Stimulated activated CD8-positive, alpha-beta memory T cell treated with anti-CD3 and anti-CD28 coated beads, Interleukin-7, amount 100 ng/mL, for 1 hour (primary cell): ENCODE measurements at places on chromosomes 3 and 15.

GRCh38 chr3:170355738-170356595 lies 1.5 kb upstream of the SKIL start:
- DNase-seq = peak; percentile 2

DNA sequence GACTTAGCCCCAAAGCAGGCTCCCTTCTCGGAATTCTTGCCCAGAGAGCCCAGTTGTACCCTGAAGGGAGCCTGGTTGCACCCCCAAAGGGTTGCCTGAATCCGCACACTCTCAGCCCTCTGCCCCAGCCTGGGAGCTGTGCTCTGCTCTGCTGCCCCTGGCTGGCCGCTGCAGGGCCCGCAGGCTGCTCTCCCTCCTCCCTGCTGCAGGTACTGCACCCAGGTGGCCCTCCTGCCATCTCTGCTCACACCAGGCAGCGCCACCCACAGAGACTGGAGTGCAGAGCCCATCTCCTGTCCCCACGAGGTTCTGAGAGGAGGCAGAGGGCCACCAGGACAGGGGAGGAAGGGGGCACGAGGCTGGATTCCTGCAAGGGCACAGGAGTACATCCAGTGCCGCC lies 134.2 kb upstream of the NSMCE3 start:
- no peak for DNase-seq

DNA sequence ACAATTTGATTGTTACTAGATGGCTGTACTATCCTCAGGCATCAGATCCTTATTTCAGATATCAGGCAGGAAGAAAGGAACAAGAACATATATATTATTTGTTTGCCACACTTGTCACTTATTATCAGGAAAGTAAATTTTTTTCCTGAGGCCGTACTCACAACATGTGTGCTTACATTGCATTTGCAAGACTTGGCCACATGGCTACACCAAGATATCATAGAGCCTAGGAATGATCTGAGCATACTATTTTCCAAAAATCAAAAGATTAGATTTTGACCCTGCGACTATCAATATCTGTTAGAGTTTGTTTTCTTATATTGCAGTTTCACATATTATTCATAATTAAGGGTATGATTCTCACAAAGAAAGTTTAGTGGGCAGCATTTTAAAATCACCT lies 426.2 kb upstream of the BCHE start:
- no peak for DNase-seq

- DNase-seq = no peak
These were observed 111.9 kb downstream of the NR1I2 start for GRCh38 chr3:119893769-119894168.

DNA sequence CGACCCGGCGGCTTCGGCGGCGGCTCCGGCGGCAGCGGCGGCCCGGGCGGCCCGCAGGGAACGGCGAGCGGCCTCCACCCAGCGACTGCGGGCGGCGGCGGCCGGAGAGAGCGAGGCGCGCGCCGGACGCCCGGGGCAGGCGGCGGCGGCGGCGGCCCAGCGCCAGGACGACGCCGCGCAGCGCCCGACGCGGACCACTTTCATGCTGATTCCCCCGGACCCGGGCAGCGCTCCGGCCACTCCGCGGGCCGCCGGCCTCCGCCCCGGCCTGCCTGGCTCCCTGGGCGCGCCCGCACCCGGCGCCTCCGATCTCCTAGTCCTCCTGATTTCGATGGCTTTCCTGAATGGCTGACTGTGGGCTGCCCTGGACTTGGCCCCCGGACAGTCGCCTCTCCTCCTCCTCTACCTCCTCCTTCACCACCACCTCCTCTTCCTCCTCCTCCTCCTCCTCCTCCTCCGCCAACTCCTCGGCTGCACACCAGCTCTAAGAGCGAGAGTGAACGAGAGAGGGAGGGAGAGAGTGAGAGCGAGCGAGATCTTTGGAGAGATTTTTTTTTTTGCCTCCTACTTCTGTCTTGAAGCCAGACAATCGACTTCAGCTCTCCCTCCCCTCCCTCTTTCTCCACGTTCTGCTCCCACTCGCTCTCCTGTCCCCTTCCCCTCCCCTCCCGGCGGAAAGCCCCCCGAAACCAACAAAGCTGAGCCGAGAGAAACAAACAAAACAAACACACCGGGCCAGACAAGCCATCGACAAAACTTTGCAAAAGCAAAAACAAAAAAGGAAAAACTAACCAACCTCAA lies 844 bp downstream of the NR2F2 start:
- DNase-seq = no peak

GRCh38 chr15:44666210-44667038 lies 3.0 kb upstream of the SPG11 start:
- DNase-seq = no peak

DNA sequence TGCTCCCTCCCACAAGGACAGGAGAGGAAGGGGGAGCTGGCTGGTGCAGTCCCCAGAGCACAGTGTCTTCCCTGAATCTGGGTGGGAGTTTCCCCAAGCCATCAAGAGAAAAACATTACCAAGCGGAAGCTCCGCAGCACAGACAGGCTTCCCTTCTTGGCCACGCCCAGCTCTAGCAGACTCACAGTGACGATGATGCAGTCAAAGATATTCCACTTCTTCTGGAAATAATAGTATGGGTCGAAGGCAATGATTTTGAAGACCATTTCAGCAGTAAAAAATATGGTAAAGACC lies 76.7 kb downstream of the SCN10A start:
- no peak for DNase-seq

GRCh38 chr3:7728566-7729519 lies 772.8 kb upstream of the LMCD1 start:
- DNase-seq = no peak

DNA sequence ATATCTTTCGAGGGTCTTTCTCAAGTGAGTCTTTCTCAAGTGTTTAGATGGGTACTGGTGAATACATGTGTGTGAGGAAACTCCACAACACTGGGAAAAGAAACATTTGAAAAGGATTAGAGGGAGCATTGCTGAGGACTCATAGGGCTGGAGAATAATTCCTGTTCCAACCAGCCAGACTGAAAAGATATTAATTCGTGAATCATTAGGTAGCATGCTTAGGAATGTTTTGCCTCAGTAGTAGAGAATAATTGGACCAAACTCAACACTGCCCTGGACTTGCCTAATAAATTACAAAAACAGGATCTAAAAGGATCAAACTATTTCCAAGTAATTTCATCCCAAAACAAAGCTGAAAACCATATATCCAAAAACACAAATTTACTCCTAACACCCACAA lies 17.3 kb downstream of the PP2D1 start:
- DNase-seq = no peak

DNA sequence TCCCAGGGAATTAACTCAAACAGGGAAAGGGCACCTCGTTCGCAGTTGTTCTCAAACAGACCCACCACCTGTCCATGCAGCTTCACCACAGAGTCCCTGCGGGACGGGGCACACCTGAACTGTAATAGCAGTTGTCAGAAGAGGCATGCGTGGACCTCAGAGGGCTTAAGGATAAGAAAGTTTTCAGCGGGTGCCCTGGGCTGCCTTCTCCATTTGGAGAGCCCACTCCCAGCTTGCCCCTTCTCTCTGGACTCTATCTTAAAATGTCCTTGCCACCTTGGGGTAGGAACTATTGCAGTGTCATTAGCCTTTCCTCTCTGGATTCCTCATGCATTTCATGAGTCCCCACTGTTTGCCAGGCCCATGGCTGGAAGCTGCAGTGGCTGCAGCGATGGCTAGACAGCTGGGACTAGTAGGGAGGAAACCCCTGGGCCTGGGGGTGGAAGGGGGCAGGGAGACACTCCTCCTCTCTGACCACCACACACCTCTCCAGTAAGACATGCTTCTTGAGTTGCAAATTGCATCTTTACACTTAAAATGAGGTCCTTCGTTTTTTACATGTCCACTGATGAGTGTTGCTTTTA lies 33.5 kb downstream of the PDIA5 start:
- no peak for DNase-seq

DNA sequence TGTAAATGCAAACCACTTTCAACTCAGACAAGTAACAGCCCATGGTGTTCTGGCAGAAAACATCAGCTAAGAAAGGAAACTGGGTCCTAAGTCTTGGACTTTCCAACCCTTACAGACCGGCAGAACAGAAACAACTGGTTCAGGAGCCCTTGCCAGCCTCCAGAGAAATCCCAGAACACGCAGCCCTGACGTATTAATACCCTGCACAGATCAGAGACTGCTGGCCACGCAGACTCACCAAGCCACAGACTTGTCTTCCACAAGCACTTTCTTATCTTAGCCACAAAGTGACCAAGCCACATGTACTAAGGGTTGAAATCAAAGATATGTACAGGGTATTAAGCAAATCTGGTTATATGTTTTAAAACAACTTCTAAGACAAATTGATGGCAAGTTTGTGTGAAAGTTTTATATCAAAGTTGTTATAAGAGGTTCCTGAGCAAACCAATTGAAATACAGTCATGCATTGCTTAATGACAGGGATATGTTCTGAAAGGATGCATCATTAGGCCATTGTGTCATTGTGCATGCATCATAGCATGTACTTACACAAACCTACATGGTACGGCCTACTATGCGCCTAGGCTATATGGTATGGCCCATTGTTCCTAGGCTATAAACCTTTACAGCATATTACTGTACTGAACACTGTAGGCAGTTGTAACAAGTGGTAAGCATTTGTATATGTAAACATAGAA lies 36.8 kb downstream of the BTD start:
- no peak for DNase-seq

GRCh38 chr3:29642393-29643033 lies 361.6 kb downstream of the RBMS3 start:
- DNase-seq = no peak
